ENCODE measurements at places on chromosomes 11 and 22.

DNA sequence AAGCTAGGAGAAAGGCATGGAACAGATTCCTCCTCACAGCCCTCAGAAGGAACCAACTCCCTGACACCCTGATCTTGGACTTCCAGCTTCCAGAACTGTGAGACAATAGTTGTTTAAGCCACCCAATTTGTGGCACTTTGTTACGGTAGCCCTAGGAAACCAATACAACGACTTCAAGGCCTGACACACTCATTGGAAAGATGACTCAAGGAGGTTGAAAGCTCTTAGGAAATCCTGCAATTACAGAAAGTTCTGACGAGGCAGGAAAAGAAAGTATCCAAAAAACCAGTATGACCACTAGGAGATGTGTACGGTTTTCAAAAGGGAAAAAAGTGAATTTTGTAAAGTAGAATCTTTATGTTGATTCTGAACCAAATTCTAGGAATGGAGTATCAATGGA lies 161.4 kb downstream of the SWAP70 start:
- DNase-seq: no peak

DNA sequence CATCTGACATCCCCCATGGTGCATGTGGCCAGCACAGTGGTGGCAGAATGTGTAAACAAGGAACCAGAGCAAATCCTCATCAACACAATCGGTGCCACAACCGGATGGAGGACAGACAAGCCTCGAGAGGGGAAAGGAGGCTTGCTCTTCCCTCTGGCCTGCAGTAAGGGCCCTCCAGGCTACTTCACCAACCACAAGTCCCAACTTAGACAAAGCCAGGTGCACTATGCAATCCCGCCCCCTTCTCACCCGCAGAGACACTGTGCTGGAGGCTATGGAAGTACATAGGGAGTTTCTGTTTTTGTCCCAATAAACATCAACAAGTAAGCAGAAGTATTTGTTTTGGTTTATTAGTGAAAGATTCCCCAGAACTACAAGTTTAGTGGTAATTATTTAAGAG lies 54.3 kb downstream of the SPATA19 start:
- no peak for DNase-seq

GRCh38 chr11:14306481-14306880 lies 52.5 kb downstream of the RRAS2 start:
- DNase-seq: no peak

DNA sequence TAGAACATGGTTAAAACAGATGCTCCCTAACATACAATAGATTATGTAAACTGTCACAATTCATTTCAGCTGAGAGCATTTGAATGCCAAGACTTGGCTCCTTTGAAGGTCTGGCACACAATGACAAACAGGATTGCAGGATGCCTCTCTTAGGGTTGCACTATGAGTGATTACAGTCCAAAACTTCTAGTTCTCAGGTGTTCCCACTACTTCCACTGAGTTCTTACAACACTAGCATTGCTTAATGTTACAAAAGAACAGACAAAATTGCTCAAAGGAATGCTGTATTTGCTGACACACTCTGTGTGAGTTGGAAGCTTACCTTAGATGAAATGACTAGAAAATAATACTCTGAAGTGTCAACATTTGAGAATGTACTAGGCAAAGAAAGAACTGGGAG lies 2413.8 kb upstream of the RAG2 start:
- no peak for DNase-seq

DNA sequence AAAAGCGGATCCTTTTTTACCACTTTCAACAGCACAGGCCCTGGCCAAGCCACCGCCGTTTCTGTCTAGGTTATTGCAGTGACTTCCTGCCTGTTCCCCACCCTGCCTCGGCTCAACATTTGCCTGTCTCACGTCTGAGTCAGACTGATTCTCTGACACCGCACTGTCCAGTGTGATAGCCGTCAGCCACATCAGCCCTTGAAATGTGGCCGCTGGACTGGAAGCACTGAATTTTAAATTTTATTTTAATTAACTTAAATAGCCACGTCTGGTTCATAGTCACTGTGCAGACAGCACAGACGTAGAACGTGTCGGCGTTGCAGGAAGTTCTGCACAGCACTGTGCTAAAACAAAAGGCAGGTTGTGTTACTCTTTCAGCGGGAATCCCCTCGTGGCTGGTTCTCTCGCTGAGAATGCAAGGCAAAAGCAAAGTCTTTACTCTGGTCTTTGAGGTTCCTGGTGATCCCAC lies 56.3 kb upstream of the ADSL start:
- DNase-seq: no peak

GRCh38 chr22:44664149-44664548 lies 37.9 kb upstream of the PRR5 start:
- no peak for DNase-seq

DNA sequence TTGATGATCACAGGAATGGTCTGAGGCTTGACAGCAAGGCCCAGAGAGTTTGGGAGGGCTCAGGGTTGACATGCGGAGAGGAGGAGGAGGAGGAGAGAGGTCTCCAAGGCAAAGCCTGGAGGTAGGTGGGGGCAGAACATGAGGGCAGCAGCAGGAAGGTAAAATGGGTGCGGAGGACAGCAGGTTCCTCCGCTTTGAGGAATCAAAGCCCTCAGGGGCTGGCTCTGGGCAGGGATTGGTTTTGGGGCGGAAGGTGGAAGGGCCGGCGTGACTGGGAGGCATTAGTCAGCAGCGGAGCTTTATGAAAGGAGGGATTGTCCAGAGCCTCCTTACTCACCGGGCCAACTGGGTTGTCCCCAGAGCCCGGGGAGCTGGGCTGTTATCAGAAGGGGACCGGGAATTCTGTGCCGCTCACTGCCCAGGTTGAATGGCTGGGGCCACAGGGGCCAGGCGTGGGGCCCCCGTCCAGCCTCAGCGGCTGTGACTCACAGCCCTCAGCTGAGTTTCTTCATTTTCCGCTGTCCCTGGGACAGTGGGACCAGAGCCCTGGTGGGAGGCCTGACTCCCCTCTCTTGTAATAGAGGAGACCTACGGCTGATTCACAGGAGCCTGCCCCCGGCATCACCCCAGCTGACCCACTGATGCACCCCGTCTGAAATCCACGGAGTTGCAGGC lies 36.2 kb downstream of the LIF start:
- no peak for DNase-seq

- DNase-seq: no peak
Observed at GRCh38 chr22:41499624-41500280, 30.8 kb downstream of the ACO2 start.

DNA sequence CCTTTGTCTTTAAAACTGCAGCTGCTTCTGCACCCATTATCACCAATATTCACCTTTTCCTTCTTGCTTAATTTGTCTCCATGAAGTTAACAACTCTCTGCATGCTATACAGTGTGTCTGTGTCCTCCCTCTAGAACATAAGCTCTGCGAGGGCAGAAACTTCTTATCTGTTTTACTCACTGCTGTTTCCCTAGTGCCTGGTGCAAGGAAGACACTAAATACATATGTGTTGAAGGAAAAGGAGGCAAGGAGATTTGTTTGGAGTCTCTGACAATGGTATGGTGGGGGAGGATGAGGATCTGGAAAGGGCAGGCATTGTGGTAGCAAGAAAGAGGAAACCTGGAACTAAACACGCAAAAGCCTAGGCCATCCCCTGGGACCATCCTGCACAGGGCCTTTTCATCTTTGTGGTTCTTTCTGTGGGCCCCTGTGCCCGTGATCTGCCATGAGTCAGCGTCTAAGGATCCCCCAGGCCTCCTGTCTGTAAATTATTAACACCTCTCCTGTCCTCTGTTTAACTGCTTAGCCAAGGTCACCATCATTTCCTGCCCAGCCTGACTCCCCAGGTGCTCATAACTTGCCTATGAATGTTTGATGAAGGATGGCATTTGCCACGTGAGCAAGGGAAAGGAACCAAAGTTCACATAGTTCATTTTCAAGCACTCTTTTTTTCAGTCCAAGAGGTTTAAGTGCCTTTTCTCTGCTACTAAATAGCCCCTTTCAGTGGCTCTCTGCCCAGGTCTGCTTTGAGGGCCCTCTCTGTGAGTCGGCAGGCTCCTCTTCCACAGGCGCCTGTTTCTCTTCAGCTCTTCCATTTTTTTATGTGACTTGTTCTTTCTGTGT lies 131.1 kb downstream of the RASSF10 start:
- no peak for DNase-seq

DNA sequence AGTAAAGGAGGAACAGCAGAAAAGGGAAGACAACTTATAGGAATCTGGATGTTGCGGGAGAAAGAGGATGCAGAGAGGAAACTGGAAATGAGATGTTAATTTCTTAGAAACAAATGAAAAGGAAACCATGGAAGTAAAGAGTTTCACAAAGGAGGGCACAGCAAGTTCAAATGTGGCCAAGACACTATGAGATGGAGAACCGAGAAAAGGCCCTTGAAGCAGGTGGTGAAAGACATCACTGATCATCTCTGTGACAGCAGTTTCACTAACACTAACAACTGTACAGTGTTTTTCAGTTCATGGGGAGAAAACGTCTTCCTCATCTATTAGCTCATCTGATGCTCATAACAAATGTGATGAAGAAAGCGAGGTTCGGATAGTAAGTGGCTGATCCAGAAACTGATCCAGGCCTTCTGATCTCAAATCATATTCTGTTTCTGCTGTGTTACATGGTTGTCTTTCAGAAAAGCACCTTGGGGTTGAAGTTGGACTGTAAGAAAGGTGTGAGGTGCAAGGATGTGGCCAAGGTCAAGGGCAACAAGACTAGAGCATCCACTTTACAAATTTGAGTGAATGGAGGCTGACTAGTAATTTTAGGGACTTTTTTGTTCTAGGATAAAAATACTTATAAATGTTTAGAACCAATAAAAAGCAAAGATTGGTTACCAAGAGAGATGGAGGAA lies 492.1 kb upstream of the CADM1 start:
- DNase-seq: no peak

DNA sequence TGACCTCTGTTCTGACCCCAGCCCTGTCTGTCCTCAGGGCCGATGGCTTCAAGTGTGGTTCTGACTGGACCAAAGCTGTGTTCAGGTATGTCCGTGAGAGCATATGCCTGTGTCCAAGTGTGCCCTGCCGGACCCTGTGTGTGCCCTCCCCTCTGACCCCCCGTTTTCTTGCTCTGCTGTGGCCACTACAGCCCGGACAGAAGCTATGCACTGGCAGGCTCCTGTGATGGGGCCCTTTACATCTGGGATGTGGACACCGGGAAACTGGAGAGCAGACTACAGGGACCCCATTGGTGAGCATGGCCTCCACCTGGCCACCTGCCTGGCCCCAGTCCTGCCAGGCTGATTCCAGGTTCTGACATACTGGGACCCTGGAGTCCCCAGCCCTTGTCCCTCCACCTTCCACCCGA lies 14.5 kb downstream of the ATG16L2 start:
- DNase-seq: no peak

DNA sequence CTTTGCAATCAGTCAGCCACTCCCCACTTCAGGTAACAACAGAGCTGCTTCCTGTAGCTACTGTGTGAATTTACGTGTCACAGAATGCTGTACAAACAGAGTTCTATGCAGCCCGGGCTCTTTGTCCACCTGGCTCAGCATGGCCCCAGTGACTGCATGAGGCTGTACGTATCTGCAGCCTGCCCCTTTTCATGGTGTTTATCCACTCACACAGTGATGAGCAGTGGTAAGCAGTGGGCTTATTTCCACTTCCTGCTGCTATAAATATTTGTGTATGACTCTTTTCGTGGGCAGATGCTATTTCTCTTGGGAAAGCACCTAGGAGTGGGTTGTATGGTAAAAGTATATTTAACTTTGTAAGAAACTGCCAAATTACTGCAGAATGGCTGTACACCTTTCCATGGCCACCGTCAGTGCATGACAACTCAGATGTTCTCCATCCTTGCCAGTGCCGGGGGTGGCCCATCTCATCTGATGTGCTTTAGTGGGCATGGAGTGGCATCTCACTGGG lies 43.3 kb downstream of the MYEOV start:
- no peak for DNase-seq

DNA sequence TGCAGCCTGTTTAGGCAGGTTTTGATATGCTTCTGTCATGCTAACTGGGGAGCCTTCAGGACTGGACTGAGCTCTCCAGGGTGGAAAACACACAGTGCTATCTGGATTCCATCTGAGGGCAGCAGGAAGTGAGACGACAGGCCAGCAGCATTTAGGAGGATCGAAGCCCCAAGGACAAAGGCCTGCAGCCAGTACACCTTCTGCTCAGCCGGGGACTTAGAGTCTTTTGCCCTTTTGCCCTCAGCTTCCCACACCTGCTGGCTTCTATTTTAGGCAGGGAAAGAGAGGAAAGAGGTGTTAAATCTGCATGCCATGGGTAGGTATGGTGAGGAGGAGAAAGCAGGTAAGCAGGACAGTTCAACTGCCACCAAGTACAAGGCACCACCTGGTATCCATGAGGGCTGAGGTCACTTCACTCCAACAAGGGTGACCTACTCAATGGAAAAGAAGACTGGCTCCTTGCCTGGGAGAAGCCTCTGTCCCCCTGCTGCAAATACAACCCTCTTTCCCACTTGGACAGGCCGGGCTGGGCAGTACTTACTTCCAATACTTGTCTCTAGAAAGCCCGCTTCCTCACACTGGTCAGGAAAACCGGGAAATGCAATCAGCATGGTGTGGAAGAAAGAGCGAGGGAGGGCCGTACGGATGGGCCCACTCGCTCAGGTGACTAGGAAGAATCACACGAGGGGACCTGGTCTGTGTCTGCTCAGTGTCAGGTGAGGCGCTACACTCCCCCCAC lies 12.3 kb downstream of the LARGE2 start:
- no peak for DNase-seq

DNA sequence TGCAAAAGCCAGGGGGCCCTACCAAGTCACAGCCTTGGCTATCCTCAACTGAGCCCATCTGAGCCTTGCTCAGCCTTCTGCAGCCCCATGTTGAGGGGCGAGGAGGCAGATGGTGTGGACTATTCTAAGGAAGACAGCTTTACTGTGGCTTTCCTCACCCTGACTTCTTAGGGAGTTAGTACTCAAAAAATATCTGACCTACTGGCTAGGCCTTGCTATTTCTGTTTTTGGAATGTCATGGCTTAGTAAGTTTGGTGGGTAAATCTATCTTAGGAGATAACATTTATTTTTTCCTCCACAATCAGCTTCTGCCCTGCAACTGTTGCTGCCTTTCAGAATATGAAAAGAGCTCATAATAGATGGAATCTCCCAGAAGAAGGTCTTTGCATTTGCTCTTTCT lies 80.9 kb downstream of the LDLRAD3 start:
- DNase-seq: no peak

DNA sequence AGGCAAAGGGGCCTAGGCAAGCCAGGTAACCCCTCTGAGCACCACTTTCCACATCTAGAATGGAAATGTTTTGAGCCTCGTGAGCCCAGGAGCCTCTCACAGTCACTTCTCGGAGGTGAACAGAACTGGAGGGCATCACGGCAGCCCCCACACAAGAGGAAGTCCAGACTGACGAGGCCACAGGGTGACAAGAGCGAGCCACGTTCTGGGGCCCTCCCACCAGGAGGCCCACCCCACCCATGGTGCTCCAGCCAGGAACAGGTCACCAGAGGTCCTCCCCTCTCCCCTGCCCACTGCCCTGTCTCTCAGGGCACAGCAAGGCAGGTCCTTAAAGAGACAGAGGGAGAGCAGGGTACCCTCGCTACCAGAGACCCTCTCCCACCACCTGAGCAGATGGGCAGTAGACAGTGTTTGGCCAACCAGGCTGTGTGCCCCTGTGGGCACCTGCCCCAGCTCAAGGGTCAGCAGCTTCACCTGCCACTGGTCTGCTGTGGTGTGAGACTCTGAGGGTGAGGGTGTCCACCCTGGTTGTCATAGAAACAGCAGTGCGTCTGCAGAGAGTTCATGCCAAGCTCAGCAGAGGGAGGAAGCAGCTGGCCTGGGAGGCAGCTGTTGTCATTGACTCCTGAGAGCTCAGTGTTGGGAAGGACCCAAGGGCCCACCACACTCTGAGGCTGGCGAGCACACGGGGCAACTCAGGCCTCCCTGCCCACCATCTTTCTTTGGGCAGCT lies 31.4 kb downstream of the RSPH14 start:
- no peak for DNase-seq

All from cortex of kidney (tissue), 1 donor.